Hematopoietic multipotent progenitor cell treated with erythropoietin and hydrocortisone succinate and interleukin-3 and kit ligand, for 15 days (in vitro differentiated cells): ENCODE measurements at places on chromosomes 6 and 20.

DNA sequence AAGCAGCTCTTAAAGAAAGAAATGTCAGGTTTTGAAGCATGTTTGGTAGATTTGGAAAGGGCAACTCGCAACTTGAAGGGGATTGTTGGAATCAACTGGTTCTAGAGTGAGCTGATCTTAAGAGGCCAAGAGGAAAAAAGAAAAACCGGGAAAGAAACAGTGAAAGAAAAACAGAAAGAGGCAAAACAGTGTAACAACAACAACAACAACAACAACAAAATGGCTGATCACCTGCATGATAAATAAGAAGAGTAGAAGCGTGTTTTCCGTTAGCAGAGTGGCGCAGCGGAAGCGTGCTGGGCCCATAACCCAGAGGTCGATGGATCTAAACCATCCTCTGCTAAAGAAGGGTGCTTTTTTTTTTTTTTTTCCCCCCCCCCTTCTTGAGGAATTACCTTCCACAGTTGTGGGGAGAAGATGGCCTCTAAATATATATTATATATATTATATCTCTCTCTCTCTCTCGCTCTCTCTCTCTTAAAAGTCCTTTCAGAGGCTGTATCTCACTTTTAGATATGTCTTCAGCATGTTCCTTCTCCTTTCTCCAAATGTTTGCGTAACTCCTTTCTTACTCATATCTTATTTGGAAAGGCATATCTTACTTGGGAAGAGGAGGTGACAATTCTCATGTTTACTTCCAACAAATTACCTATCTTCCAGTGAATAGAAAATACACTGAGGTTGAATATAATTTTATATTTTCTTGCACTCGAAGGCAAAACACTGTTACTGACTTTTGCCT, 134.4 kb downstream of the OR2B2 start:
- DNase-seq: no peak

GRCh38 chr6:76790045-76790796, 673.1 kb downstream of the HTR1B start:
- no peak for DNase-seq

DNA sequence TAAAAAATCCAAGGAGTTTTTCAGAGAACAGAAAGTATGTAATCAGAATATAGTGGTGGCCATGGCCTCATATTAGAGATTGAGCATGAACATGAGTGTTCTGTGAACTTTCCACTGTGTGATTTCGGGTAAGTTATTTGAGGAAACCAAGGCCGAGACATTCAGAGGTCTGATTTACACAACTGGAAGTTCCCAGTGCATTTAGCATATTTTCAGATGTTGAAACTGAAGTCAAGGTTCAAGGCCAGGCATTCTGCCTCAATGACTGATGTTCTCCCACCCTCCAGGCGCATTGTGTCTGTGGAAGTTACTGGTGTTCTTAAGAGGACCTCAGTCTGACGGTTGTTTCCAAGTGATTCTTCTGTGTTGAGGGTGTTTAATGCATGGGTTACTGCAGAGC, 26.2 kb downstream of the RNF144B start:
- DNase-seq: no peak

DNA sequence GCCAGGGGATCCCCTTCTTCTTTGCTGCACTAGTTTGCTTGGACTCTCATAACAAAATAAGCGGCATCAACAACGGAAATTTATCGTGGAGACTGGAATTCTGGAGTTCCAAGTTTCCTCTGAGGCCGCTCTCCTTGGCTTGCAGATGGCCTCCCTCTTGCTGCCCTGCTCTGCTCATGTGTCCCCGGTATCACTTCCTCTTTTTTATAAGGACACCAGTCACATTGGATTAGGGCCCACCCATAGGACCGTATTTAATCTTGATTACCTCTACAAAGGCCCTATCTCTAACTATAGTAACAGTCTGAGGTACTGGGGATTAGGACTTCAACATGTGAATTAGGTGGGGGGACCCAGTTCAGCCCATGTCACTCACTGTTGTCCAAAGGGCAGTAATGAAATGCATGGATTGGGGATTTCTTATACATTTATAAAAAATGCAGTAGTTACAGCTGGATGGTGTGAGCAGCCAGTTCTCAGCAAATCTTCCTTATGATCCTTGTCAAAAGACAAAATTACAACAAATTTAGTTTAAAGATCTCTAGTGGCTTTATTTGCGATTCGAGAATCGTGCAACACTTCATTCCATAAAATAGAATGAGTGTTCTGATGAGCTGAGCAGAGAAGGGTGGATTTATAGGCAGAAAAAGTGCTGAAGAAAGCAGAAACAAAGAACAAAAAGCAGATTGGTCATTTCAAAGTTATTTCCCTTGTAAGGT, 59.3 kb upstream of the AKAP12 start:
- DNase-seq: no peak

GRCh38 chr6:116973976-116974375, 96.9 kb downstream of the RFX6 start:
- DNase-seq: no peak

- DNase-seq: no peak
These were observed 38.7 kb downstream of the TRAF3IP2 start for GRCh38 chr6:111566873-111567517.

DNA sequence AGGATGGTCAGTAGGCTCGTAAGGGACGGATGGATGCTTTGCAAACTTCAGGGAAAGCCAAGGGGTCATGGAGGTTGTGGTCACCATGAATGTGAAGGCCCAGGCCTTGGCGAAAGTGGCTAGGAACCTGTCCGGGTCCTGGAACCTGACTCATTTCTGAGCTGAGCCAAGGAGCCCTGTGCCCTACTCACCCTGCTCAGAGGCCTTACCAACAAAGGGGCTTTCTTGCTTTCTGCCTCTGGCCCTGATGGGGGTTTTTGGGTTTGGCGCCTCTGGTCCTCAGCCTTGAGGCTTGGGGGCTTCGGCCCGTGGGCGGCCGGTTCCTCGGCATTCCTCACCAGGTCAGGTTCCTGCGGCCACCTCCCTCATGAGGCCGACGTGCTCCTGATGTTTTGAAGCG, 155.1 kb downstream of the DTNBP1 start:
- no peak for DNase-seq

- no peak for DNase-seq
These were observed 225.1 kb upstream of the FERMT1 start for GRCh38 chr20:6347916-6348315.

DNA sequence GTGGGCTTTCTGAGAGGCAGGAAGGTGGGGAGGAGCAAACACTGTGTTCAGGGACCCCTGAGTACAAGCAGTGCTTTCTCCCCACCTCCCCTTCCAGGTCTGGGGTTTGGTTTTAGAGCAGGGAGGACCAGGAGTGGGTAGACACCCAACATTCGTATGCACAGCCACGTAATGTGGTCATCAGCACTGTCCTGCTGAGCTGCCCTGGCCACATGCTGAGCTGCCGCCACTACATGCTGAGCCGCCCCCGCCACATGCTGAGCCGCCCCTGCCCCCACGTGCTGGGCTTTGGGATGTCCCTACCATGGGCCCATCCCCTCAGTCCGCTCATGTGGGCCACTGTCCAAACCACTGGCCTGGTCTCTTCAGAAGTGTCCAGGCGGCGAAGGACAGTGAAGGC, 214.9 kb upstream of the CST7 start:
- no peak for DNase-seq

GRCh38 chr20:8749986-8750385, 318.9 kb upstream of the PLCB4 start:
- no peak for DNase-seq

- DNase-seq: no peak
These were observed 15.9 kb downstream of the PFDN4 start for GRCh38 chr20:54223751-54224150.

DNA sequence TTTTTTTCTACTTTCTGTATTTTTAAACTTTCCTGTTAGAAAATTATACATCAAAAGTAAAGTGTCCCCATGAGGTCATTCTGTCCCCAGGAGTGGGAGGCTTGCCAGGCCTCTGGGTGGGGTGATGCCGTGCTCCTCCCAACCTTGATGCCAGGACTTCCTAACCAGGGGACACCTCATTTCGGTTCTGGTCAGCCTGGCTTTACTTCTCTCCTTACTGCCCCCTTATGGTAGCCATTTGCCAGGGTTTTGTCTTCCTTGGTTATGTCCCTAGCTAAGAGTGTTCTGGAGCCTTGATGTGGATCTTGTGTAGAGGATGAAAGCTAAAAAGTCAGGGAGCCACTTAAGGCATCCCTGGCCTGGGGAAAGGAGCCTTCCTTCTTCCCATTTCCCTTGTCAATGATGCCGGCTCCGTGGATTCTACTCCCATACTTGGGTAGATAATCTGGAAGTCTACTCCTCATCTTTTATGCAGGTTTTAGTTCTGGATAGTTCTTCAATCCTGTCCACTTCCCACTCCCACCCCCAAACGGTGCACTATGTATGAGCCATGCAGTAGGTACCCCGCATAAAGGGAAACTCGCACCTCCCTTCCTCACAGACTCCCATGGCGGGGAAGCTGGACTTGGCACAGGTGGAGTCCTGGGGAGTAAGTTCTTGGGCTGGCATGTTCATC, 164.1 kb upstream of the SALL4 start:
- no peak for DNase-seq

- peak; percentile 23 for DNase-seq
These were observed 20.3 kb upstream of the LRRN4 start for GRCh38 chr20:6074145-6074561.

GRCh38 chr6:67031451-67031850, 1324.4 kb upstream of the EYS start:
- no peak for DNase-seq

- no peak for DNase-seq
These were observed 94.0 kb downstream of the RNGTT start for GRCh38 chr6:88869263-88870020.

DNA sequence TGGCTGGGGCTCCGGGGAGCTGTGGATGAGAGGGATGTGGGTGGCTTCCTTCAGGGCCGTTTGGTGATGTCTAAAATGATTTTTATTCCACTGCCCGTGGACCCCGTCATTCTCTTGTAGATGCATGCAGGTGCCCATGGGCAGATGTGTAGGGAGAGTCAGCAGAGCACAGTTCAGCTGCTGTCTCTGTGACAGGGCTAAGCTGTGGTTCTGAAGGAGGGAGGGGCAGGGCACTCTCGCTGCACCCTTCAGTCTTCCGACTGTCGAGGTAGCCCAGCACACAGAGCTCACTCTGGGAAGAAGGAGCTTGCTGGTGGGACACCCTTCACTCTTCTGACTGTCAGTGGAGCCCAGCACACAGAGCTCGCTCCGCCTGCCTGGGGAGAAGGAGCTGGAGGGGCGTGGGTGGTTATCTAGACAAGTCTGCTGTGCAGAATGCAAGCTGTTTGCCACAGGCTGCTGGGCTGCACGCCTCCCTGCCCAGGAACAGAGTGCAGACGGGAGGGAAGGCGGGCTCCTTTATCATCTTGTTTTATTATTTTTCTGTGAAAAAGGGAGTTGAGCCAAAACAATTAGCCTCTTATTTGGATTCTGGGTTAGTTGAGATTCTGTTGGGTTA, 28.4 kb upstream of the ADRM1 start:
- peak; percentile 91 for DNase-seq

GRCh38 chr6:30895343-30895742, 11.0 kb downstream of the DDR1 start:
- no peak for DNase-seq
